ENCODE measurements at places on chromosomes 1 and 21.
A peak's percentile ranks its signal among the peaks of the same experiment; 100 is the strongest.

DNA sequence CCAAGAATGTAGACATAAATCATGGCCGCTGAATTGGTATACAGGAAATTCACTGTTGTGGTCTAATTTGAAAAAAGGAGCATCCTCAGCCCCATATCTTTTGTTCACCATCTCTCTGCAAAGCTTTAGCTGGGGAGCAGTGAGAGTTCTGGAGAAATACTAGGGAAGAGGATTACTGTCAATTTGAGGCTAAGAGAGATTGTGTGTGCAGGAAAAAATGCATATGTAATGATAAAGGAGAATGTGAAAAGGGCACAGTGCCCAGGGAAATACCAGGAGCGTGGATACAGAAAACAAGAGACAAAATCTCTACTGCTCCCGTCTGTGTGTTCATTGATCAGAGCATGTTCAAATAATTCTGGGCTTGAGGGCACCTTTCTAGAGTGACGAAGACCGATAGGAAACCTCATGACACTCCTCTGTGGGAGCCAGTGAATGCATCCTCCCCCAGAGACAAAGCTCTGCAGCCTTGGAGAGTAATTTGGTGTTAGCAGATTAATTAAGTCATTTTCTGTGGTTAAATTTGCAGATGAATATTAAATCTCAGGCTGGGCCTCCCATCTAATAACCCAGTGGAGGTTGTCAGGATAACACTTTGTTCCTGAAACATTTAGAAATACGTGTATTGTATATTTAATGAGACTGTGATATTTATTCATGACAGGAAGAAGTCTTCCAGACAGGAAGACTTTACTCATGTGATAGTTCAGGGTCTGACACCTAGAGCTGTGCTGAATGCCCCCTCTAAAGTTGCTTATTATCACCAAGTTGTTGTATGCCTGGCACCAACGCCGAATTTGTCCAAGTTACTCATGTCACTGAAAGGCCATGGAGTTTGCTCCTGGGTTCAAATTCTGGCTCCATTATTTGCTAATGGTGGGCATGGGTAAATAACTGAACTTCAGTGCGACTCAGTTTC is 287.3 kb upstream of the SGIP1 start:
- DNase-seq = no peak

DNA sequence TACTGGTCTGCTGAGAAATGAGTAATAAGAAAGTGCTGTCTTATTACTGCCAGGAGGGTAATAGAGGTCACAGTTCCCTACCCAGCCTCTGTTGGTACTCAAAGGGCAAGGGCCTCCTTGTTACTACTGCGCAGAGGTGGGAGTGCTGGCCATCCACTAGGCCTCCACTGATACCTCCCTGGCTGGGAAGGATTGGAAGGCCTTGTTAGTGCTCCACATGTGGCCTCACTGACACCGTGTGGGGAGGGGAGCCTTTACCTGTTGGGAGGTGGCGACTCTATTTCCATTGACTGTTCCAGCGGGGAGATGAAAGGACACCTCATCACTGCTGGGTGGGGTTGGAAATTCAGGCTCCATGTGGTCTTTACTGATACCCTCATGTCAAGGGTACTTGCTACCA is 57.8 kb upstream of the USP24 start:
- no peak for DNase-seq

GRCh38 chr1:54882519-54882918 is 4.5 kb downstream of the DHCR24 start:
- no peak for DNase-seq

DNA sequence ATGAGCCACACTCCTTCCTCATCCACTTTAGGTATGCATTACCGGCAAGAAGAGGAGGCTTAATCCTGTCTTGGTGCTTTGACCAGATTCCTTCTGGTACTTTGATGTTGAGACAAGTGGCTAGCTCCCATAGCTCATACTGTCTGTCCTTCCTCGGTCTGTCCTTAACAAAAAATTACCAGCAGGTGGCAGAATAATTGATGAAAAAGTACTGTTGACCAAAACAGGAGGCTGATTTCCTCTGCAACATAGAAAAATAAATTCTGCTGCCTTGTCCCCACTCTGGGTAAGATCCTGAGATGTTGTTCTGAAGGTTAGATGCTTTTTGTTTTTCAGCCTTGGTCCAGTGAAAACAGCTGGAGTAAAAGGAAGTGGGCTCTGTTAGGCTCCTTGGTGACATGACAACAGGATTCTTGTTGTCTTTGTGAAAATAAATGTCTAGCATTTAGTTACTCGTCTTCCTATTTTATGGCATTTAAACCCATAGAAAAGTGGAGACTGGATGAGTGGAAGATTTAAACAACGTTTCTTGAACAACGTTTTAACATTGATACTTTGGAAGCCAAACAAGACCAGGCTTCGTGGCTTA is 11.2 kb upstream of the HJV start:
- peak; percentile 66 for DNase-seq

GRCh38 chr1:147712605-147713004 is 42.3 kb upstream of the ACP6 start:
- DNase-seq = no peak

- DNase-seq = peak; percentile 63
Measured at GRCh38 chr1:219085082-219085481, 88.6 kb upstream of the LYPLAL1 start.

DNA sequence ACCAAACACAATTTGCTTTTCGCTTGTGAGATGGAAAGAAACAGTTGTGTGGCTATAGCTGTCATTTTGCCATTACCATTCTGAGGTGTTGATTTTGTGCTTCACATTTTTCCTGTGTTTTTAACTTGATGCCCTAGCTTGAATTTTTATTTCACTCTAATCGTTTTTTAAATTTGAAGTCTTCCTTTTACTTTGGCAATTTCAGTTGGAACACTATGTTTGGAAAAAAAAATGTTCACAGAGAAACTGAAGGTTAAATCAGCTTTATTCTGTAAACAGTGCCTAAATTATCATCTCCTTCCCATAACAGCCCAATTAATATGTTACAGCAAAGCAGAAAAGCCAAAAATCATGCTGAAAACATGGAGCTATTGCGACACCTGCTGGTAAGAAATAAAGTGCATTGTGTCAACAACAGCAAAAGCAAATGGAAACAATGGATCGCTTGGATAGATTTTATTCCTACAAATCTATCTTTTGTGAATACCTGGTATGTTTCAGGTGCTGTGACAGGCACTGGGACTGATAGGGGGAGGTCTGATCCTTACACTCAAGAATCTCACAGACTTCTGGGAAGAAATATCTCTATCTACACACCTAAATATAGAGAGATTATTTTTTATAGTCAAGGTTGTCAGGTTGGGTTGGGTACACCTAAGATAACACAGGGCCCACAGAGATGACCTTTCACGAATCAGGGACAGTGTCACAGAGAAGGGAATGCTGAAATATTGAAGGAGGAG is 16.2 kb upstream of the ERICH3 start:
- peak; percentile 72 for DNase-seq

DNA sequence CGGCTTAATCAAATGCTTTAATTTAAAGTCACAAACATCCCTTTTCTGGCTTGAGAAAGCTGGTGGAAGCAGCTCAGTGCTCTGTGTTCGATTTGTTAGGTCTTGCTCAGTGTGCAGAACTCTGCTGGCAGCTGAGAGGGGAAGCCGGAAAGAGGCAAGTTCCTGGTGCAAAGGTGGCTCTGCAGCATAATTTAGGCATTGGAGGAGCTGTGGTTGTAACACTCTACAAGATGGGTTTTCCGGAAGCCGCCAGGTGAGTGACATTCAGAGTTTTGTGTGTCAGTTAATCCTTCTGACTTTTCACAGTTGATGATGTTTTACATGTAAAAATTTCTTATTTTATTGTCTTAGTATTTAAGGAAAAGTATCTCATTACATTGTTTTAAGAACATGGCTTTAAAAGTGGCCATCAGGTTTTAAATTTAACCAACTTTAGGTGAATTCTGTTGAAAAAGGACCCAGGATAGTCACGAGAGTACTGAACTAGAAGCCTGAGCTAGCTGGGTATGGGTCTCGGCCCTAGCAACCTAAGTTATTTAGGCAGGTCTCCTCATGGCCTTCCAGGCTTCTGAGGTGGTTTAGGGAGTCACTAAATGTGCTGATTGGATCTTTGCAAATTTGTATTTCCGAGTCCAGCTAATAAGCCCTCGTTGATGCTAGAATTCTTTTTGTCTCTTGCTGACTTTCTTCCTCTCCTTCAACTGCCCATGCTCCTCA is 47.1 kb upstream of the PODN start:
- DNase-seq = peak; percentile 93

DNA sequence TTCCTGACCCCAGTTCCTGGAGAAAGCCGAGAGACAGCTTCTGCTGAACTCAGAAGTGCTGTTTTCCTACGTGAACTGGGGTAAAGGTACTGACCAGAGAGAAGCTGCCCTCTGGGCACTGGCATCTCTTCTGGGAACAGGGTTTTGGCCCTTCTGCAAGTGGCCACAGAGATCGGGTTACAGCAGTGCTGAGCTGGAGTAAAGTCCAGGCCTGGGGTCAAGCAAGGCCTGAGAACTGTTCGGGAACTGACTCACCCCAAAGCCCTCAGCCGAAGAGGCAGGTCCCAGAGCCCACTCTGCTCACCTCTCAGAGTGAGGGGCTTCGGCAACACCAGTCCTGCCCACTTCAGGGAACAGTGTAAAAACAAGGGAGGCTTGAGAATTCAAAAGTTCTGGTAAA is 177.2 kb upstream of the RUNX1 start:
- peak; percentile 93 for DNase-seq

DNA sequence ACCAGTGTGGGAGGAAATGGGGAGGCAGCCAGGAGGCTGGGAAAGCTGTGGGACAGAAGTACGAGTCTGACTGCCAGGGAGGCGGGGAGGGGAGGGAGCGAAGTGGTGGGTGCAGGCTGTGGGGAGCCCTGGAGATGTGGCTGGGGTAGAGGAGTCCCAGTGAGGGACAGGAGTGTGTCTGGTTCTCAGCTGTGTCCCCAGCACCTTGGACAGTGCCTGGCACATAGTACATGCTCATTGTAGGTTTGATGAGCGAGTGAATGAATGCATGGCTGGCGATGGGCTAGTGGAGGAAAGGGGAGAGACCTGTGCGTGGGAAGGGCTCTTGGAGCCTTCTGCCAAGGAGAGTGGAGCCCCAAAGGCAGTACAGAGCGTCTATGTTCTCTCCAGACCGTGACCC is 104.1 kb downstream of the SIK1 start:
- no peak for DNase-seq

DNA sequence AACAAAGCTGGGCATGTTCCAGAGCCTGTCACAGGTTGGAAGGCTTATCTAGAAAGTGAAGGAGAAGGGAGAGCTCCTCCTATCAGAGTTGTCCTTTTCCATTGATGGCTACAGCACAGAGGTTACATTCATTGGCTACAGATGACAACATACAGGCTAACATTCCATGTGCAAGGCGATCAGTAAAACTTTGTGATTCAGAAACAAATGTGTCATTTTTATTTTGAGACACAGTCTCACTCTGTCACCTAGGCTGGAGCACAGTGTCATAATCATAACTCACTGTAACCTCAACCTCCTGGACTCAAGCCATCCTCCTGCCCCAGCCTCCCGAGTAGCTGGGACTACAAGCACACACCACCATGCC is 32.6 kb downstream of the TRIM67 start:
- peak; percentile 11 for DNase-seq

GRCh38 chr1:2640626-2641025 is 7.8 kb upstream of the MMEL1 start:
- no peak for DNase-seq

- DNase-seq = no peak
Measured at GRCh38 chr1:151007853-151008243, 401 bp upstream of the PRUNE1 start.

DNA sequence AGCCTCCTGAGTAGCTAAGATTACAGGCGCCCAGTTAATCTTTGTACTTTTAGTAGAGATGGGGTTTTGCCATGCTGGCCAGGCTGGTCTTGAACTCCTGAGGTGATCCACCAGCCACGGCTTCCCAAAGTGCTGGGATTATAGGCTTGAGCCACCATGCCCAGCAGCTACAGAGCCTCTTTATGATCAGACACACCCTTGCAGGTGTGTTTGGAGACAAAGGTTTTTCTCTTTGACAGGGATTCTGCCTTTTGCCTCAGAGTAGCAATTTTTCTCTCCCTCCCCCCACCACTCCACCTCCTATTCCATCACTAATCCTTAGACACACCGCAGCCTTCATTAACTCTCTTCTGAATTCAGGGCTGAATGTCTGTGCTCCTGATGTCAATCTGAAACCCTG is 152.2 kb upstream of the NFIA start:
- no peak for DNase-seq

- DNase-seq = no peak
Measured at GRCh38 chr1:150267896-150268295, 920 bp downstream of the APH1A start.

DNA sequence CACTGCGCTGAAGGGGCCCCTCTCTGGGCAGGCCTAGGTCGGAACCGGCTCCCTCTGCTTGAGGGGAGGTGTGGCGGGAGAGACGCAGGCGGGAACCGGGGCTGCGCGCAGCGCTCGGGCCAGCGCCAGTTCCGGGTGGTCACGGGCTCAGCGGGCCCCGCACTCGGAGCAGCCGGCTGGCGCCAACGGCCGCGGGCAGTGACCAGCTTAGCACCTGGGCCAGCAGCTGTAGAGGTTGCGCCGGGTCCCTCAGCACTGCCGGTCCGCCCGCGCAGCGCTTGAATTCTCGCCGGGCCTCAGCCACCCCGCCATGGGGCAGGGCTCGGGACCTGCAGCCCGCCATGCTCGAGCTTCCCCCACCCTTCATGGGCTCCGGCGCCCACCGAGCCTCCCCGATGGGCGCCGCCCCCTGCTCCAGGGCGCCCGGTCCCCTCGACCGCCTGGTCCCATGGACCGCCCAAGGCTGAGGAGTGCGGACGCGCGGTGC is 254.6 kb downstream of the COL11A1 start:
- DNase-seq = no peak

GRCh38 chr1:47529520-47530098 is 91.8 kb downstream of the FOXD2 start:
- DNase-seq = no peak

- no peak for DNase-seq
Measured at GRCh38 chr1:1605034-1605591, 5.2 kb upstream of the FNDC10 start.

DNA sequence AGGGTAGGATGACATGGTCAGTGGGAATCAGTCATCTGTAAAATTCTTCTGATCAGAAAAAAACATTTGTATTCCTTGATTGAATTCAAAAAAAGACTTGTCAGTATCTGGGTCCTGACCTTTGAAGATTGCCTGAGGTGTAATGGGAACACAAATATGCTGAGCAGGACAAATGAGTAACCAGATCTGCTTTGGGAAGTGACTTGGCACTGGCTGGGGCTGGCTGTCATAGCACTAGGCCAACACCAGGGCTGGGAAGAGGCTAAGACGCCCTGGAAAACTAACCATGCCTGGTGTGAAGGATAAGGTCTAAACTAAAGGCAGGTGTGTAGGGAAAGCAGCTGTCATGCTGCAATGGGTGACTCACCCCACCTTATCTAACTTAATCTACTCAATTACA is 452.9 kb upstream of the BEND5 start:
- no peak for DNase-seq

- DNase-seq = no peak
Measured at GRCh38 chr1:15362737-15363128, 47.0 kb upstream of the EFHD2 start.

DNA sequence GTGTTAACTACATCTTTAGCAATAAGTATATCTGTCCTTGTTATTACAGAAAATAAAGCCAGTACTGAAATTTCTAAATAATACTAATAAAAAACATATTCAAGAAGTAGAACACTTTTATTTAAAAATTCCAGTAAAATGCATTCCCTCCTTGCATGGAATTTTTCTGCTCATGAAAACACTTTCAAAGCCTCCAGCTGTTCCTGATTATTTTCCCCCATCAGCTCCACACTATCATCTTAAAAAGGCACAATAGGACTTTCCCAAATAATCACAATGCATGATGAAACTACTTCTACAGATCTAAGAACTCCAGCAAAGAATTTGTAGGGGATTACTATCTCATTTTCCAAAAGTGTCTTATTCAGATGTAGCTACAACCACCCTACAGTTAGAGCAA is 162.6 kb upstream of the USP25 start:
- no peak for DNase-seq
